Caudate nucleus (tissue), 63 donors: ENCODE measurements at places on chromosomes 12 and 14.

DNA sequence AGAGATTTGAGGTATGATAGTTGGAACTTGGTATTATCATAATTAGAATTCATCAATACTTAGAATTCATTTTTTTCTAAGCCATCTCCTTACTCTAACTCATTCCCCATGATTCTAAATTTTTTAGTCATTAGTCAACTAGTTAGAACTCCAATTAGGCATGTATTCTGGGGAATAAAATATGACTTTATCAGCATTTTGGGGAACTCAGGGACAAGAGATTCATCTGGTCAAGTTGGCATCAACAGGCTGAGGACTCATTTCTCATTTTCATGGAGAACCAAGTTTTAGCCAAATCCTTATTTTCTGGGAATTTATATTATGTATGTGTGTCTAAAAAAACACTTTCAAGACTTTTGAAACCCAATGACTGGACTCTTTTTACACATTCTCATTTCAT, 29.2 kb downstream of the DIP2B start:
- DNase-seq, result no peak

- DNase-seq, result no peak
Observed at GRCh38 chr14:105647784-105648608, 121.6 kb downstream of the TMEM121 start.

- no peak for DNase-seq
Observed at GRCh38 chr12:81617915-81618314, 141.2 kb downstream of the PPFIA2 start.

- no peak for DNase-seq
Observed at GRCh38 chr12:53064613-53065436, 14.4 kb downstream of the SPRYD3 start.
